Activated CD8-positive, alpha-beta memory T cell treated with anti-CD3 and anti-CD28 coated beads, Interleukin-2, amount 50 U/mL, for 4 hours (primary cell): ENCODE measurements at places on chromosomes 12 and 14.

- no peak for DNase-seq
Observed at GRCh38 chr12:129949651-129950050, 45.8 kb upstream of the TMEM132D start.

DNA sequence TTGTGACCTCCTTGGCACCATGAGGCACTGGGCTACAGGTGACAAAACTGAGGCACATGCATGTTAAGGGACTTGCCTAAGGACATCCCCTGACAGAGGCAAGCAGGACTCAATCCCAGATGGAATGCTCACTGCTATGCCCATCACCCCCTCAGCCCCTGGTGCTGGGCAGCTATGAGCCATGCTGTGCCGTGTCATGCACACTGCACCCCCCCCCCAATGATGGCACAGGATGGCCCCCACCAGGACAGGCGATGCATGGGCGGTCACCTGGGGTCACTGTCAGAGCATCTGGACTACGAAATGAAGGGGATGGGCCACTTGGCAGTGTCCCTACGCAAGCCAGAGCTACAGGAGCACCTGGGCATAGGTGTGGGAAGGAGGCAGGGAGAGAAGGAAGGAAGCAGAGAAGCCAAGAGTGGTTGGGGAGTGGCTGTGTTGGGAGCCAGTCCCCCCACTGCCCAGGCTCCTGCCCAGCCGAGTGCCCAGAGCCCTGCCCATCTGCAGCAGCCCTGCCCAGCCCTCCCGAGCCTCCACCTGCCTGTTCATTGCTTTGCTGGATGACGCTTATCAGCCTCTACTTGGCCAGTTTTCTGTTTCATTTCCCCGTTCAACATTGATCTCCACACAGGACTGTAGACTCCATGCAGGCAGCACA, 84.9 kb upstream of the DIO3 start:
- DNase-seq = no peak

GRCh38 chr12:110353211-110353965, 50.1 kb downstream of the ANAPC7 start:
- no peak for DNase-seq

- DNase-seq = peak; percentile 55
Observed at GRCh38 chr14:37985826-37986470, 221.8 kb upstream of the SSTR1 start.

- DNase-seq = no peak
Observed at GRCh38 chr12:2198005-2198501, 145.3 kb downstream of the CACNA1C start.

GRCh38 chr14:100612986-100613385, 25.8 kb upstream of the BEGAIN start:
- DNase-seq = no peak

DNA sequence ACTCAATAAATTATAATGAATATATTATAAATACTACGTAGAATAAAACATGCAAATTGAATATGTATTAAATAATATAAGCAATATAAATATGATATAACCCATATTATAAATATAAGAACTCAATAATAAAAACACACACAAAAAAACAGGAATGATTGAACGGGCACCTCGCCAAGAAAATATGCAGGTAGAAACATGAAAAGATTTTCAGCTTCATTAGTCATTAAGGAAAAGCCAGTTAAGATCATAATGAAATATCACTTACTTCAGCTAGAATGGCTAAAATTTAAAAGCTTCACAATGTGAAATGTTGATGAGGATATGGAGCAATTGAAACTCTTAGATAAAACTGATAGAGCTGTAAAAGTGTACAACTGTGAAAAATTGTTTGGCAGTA, 17.8 kb upstream of the SEL1L start:
- no peak for DNase-seq

DNA sequence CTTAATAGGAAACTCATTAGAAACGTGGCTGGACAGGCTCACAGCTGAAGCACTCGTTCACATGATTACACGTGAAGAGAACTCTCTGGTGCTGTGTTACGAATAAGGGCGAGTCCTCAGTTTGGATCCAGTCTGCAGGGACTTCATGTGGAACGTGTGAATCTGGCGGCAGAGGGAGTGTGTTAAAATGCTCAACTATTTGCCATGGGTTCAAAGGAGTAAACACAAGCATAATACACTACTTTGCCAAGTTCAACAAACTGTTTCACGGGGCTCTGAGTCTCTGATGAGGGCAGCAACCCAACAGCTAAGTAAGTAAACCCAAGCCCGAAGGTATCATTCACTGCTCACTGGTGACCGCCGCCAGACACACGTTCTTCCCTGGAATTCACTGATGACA, 42.4 kb downstream of the NUAK1 start:
- no peak for DNase-seq

DNA sequence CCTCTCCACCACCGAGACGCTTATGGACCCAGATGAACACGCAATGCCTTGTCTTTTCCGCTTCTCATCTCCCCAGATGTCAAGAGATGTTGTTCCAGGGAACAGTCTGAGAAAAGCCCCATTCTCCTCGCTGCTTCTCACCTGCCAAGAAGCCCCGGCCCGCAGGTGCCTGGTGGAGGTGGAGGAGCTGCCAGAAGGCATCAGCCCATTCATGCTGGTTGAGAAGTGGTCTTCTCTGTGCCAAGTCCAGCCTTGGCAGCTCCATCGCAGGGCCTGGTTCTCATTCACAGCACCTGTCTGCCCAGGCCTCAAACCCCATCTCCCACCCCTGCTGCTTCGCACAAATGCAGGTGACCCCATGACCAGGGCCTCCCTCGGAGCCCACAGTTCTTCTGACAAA, 42.3 kb upstream of the TMEM263 start:
- no peak for DNase-seq

- DNase-seq = no peak
Observed at GRCh38 chr14:29278301-29279263, 512.0 kb downstream of the FOXG1 start.

DNA sequence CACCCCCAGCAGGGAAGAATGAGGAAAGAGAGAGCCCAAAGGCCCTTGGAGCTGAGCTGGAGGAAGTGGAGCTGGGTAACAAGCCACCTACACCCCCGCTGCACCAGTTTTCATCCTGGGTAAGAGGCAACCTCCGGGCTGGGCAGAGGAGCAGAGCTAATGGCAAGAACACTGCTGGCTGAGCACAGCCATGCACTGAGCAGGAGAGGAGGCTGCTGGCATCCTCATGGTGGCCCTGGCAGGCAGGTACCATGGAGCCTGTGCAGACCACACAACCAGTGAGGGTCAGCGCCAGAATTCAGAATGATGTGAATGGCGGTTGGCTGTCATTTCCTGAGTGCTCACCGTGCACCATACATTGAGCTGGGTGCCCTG, 29.7 kb downstream of the PLEKHH1 start:
- DNase-seq = no peak

- DNase-seq = no peak
Observed at GRCh38 chr12:109902891-109903418, 2.9 kb downstream of the TCHP start.

GRCh38 chr14:76502638-76503037, 126.7 kb downstream of the ESRRB start:
- DNase-seq = no peak

DNA sequence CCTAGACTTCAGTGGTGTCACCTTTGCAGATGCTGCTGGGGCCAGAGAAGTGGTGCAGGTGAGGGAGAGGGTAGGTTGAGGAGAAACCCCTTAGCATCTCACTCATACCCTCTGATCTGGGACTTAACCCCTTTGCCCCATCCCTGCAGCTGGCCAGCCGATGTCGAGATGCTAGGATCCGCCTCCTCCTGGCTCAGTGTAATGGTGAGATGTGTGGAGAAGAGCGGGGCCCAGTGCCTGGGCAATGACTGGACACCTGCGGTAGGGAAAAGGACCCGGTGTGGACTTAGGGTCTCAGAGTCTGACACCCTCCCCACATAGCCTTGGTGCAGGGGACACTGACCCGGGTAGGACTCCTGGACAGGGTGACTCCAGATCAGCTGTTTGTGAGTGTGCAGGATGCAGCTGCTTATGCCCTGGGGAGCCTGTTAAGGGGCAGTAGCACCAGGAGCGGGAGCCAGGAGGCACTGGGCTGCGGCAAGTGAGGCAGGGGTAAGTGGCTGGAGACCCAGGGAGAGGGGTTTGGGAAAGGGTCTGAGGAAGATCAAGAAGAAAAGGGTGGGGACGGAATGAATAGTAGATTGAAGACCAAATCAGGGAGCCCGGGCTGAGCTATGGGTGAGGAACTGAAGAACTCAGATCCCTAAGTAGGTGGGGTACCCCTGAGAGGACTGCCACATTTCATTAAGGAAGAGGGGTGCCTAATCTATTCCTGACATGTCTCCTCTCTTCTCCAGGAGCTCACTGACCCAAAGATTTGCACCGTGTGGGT, 7.6 kb downstream of the B4GALNT1 start:
- no peak for DNase-seq

- no peak for DNase-seq
Observed at GRCh38 chr14:83993545-83993944, 1536.4 kb upstream of the FLRT2 start.

DNA sequence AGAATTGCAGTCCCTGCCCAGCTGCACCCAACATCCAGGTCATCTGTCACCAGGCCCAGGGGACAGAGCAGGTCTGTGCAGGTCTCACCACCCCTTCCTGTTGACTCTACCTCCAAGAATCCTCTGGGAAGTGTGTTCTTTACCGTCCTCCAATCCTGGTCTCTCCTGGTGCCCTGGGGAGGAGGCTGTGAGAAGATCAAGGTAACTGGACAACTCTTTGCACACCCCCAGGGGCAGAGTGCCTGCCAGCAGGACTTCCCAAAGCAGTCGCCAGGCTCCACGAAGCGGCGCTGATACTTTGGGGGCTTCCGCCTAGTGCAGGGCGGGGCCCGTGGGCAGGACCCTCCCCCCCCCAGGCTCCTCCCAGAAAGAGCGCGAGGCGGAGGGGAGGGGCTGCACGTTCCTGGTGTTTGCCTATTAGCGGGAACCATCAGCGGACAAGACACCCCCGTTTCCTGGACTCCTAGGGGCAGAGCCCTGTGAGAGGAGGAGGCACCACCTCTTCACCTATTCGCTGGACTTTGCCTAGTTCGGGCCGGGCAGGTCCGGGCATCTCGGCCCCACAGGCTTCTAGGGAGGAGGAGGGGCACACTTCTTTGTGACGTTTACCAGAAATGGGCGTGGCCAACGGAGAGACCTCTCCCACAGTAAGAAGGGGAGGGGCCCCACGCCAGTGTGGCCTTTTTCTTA, 918.0 kb downstream of the AACS start:
- DNase-seq = no peak

- no peak for DNase-seq
Observed at GRCh38 chr14:79920180-79920692, 291.1 kb downstream of the DIO2 start.

GRCh38 chr14:59377991-59378601, 87.1 kb downstream of the GPR135 start:
- no peak for DNase-seq

DNA sequence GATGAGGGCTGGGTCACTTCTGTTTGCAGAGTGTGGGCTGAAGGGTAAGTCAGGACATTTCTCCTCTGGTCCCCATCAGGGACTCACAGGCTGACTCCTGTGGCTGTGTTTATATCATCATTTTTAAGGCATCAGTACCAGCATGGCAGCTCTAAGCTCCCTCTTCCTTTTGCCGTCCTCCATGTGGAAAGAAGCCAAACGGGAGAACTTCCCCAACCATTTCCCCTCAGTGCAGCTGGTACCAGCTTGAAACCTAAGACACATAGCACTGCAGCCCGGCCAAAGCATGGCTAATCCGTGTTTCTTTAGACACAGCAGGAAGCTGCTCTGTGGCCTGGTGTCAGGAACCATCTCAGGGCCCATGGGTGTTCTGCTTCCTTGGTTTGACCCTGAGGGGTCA, 31.9 kb upstream of the ATP2A2 start:
- DNase-seq = no peak

DNA sequence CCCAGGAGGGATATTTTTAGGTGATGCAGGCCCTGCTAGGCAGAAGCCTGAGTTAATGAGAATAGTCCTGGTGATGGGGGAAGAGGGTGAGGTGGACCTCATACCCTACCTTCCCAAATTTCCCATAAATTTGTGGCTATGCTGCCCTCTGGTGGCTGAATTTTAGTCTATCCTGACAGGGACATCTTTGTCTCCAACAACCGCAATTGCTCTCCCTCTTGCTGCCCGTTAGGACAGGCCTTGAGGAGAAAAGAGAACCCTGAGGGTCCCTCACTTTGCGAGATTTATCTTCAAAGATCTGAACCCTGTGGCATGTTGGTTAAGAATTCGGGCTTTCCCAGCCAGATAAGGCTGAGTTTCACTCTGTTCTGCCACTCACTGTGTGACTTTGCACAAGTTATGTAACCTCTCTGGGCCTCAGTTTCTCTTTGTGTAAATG, 9.8 kb upstream of the ZNF385A start:
- DNase-seq = no peak

DNA sequence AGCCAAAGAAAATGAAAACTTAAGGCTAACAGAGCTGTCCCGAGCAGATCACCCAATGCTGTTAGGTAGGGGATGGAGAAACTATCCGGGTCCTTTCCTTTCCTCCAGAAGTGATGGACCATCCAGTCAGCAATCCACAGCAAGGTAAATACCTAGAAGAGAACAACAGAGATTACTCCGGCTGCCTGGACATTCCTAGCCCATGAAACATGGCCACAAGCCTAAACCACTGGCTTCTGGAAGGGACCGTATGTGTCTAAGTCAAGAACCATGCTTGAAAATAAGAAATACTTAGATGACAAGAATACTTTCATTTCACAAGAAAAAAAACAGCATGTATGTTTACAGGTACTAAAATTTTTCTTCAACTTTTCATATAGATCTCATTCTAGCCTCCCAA, 152.9 kb downstream of the SLC41A2 start:
- no peak for DNase-seq

DNA sequence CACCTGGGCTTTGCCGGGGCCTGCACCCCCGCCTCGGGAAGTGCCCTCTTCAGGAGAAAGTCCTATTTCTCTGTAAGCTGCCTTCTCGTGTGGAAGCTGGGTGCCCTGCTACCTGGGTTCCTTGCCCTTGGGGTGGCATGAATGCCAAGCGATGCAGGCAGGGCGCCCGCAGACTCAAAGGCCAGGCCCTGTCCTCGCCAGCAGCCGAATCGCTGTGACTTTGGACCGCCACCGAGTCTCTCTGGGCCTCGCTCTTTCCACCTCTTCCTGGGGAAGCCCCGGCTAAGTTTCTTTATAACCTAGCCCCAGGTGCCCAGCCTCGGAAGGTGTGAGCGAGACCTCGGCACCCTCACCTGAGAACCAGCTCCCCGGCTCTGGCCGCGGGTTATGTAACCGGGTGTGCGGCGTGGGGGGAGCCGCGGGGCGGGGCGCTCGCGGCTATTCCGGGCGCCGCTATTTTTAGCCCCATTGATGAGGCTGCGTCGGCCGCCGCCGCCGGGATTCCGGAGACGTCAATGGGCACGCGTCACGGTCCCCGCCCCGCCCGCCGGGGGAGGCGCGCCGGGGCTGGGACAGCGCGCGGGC, 14.6 kb upstream of the NR4A1 start:
- DNase-seq = peak; percentile 91

- DNase-seq = no peak
Observed at GRCh38 chr12:63440048-63440447, 228.2 kb downstream of the DPY19L2 start.

DNA sequence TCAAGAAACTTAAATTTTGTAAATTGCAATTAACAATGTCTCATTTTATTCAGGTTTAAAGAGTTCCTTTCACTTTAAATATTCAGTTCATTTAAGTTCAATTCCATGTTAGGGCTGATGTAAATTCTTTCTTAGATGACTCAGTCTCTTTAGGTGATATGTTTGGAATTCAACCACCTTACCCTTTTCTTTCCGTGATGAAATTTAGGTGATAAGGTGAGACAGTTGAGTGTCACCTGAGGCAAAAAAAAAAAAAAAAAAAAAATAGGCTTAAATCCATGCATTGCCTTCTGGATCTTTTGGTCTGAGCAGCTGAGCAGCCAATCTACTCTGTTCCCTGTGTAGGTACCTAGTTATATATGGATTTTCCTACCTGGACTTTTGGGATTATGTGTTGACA, 299.5 kb downstream of the DAD1 start:
- DNase-seq = no peak
